ENCODE measurements at places on chromosomes 5 and 9.

DNA sequence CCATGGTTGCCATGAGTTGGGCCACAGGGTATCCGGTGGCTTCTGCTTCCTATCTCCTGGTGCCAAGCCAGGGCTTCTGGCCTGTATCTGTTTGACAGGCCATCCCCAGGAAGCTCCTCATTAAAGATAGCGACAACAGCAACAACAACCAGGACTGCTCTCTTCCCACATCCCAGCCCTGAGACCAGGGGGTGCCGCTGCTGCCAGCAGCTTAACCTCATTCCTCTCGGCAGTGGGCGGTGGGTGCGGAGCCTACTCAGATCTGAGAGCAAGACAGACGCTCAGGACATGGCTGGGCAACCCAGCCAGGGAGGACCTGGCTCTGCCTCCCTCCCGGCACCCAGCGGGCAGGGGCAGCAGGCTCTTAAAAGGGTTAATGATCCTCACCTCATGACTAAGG is 98.3 kb downstream of the PSD2 start:
- peaks cover 66% of the 10 kb centered on the region for H3K27me3 ChIP-seq
- H3K4me1 ChIP-seq, result no peaks in the 10 kb centered on the region
- no peaks in the 10 kb centered on the region for H3K36me3 ChIP-seq

- peaks cover 15% of the 10 kb centered on the region for H3K36me3 ChIP-seq
- H3K27me3 ChIP-seq, result peaks cover 4% of the 10 kb centered on the region
- no peak overlapping the region for H3K4me3 ChIP-seq
- H3K4me1 ChIP-seq, result peaks cover 11% of the 10 kb centered on the region
These were observed 4.2 kb upstream of the TRIM52 start for GRCh38 chr5:181265092-181265671.

DNA sequence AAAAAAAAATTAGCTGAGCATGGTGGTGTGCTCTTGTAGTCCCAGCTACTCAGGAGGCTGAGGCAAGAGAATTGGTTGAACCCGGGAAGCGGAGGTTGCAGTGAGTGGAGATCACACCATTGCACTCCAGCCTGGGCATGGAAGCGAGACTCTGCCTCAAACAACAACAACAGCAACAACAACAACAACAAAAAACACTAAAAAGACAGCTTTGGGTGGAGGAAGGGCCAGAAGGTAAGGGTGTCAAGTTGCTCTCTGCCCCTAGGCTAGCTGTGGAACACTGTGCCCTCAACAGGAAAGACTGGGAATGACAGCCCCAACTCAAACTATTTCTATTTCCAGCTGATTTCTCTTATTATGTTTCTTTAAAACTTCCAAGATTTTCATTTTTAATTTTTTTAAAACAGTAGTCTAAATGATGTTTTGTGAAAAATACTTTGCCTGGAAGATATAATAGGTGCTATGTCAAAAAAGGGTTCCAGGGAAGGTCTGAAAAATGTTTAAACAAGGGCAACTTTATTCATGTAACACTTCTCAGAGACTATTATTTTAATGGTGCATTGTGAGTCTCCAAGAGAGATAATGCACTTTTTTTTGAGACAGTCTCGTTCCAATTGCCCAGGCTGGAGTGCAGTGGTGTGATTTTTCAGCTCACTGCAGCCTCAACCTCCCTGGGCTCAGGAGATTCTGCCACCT is 29.9 kb downstream of the CLINT1 start:
- peaks cover 4% of the 10 kb centered on the region for H3K36me3 ChIP-seq
- H3K27me3 ChIP-seq, result no peaks in the 10 kb centered on the region
- H3K27ac ChIP-seq, result no peak overlapping the region
- no peak for DNase-seq
- H3K4me1 ChIP-seq, result peaks cover 14% of the 10 kb centered on the region

GRCh38 chr5:25516141-25516540 is 871.4 kb upstream of the CDH10 start:
- no peak overlapping the region for H3K27ac ChIP-seq
- H3K4me1 ChIP-seq, result no peaks in the 10 kb centered on the region
- H3K4me3 ChIP-seq, result no peak overlapping the region
- H3K36me3 ChIP-seq, result no peaks in the 10 kb centered on the region
- H3K27me3 ChIP-seq, result no peaks in the 10 kb centered on the region

GRCh38 chr5:138850865-138851435 is 24.2 kb downstream of the LRRTM2 start:
- H3K27ac ChIP-seq, result no peak overlapping the region
- peaks cover 24% of the 10 kb centered on the region for H3K4me1 ChIP-seq
- DNase-seq, result no peak

GRCh38 chr9:91117959-91118703 is 243.6 kb downstream of the AUH start:
- H3K4me3 ChIP-seq, result no peak overlapping the region
- peaks cover 33% of the 10 kb centered on the region for H3K36me3 ChIP-seq
- DNase-seq, result no peak
- H3K4me1 ChIP-seq, result peaks cover 21% of the 10 kb centered on the region

GRCh38 chr9:13651969-13652663 is 372.6 kb upstream of the MPDZ start:
- no peaks in the 10 kb centered on the region for H3K36me3 ChIP-seq
- H3K4me3 ChIP-seq, result no peak overlapping the region
- H3K27ac ChIP-seq, result no peak overlapping the region
- H3K4me1 ChIP-seq, result no peaks in the 10 kb centered on the region
- no peak for DNase-seq
- H3K27me3 ChIP-seq, result no peaks in the 10 kb centered on the region

GRCh38 chr5:16144416-16144815 is 35.2 kb downstream of the MARCHF11 start:
- no peaks in the 10 kb centered on the region for H3K36me3 ChIP-seq
- H3K27ac ChIP-seq, result no peak overlapping the region
- DNase-seq, result no peak
- H3K27me3 ChIP-seq, result no peaks in the 10 kb centered on the region
- no peak overlapping the region for H3K4me3 ChIP-seq

DNA sequence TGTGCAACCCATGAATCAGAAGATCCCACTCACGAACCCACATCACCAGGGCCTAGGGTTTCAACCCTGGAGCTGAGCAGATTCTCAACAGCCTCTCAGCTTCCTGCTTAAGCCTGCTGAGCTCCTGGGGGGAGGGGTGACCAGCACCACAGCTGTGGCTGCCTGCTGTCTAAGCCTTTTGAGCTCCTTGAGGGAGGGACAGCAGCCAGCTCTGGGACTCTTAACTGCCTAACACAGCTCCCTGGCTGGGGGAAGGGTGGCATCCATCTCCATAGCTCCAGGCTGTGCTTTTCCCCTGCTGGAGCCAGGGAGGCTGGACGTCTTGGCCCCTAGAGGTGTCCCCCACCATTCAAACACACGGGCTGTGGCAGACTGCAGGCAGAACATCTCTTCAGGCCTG is 250.3 kb downstream of the DMAC1 start:
- H3K36me3 ChIP-seq, result no peaks in the 10 kb centered on the region
- no peak overlapping the region for H3K4me3 ChIP-seq
- H3K4me1 ChIP-seq, result no peaks in the 10 kb centered on the region
- H3K27me3 ChIP-seq, result peaks cover 14% of the 10 kb centered on the region
- DNase-seq, result no peak

DNA sequence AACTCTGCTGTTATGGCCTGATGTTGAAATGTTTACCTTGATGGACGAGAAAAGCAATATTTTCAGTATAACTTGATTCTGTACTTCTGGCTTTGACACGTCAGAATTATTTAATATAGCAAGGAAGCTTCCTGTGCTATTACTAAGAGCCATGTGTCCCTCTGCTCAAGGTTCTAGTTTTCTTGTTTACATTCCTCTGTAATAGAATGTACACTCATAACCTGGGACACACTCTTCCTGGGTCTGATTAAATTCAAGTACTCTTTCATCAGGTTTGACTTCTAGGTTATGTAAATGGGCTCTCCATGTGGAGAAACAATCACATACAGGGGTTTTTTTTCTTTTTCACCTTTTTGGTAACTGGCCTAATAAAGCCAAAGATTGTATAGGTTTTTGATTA is 33.1 kb downstream of the GTF3C4 start:
- peaks cover 17% of the 10 kb centered on the region for H3K27me3 ChIP-seq
- no peak overlapping the region for H3K4me3 ChIP-seq
- no peaks in the 10 kb centered on the region for H3K4me1 ChIP-seq
- no peak for DNase-seq
- H3K36me3 ChIP-seq, result peaks cover under 1% of the 10 kb centered on the region
- H3K27ac ChIP-seq, result no peak overlapping the region

- no peak overlapping the region for H3K27ac ChIP-seq
- H3K27me3 ChIP-seq, result no peaks in the 10 kb centered on the region
- H3K4me3 ChIP-seq, result no peak overlapping the region
- no peaks in the 10 kb centered on the region for H3K4me1 ChIP-seq
These were observed 28.0 kb downstream of the ACO1 start for GRCh38 chr9:32412440-32412839.

DNA sequence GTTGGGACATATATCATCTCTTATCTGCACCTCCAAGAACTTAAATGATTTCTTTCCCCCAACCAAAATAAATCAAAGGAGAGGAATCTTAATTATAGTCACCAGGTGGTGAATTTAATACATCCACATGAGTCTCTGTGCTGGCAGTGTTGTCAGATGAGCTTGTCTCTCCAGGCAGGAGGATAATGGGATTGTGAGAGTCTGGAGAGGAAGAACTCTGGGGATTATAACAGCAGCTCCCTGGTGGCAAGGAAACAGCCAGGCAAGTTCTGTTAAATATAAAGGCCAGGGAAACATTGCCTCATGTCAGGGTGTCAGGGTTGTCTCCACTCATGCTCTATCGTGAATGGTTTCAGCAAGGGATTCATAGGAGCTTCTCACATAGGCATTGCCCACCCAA is 80.8 kb downstream of the TLR4 start:
- H3K36me3 ChIP-seq, result no peaks in the 10 kb centered on the region
- peaks cover 4% of the 10 kb centered on the region for H3K4me1 ChIP-seq
- no peak for DNase-seq
- H3K4me3 ChIP-seq, result no peak overlapping the region

GRCh38 chr5:131550606-131551005 is 84.4 kb downstream of the RAPGEF6 start:
- no peak overlapping the region for H3K27ac ChIP-seq
- DNase-seq, result no peak
- H3K36me3 ChIP-seq, result peaks cover 51% of the 10 kb centered on the region
- H3K4me3 ChIP-seq, result no peak overlapping the region

DNA sequence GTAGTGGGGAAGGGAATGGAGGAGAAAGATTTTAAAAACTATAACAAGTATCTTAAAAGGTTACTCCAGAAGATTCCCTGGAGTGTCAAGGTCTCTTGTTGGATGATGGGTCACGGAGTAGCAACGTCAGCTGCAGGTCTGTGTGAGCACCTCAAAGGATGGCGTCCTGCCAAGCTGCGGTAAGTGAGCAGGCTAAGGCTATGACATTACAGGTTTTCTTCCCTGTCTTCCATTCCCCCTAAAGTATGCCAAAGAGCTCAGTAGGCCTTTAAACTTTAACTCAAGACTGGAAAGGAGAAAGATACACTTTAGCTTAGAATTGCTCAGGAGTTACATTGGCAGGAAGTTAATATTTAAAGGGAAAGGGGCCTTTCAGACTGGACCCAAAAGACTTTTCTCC is 17.5 kb downstream of the SPOCK1 start:
- H3K36me3 ChIP-seq, result no peaks in the 10 kb centered on the region
- H3K4me1 ChIP-seq, result no peaks in the 10 kb centered on the region
- no peak overlapping the region for H3K27ac ChIP-seq
- no peaks in the 10 kb centered on the region for H3K27me3 ChIP-seq

- no peak for DNase-seq
- H3K27me3 ChIP-seq, result no peaks in the 10 kb centered on the region
- H3K4me1 ChIP-seq, result no peaks in the 10 kb centered on the region
- H3K36me3 ChIP-seq, result peaks cover 13% of the 10 kb centered on the region
- H3K4me3 ChIP-seq, result no peak overlapping the region
- H3K27ac ChIP-seq, result no peak overlapping the region
These were observed 37.3 kb upstream of the ZNF622 start for GRCh38 chr5:16502866-16503265.

All from activated naive CD4-positive, alpha-beta T cell treated with anti-CD3 and anti-CD28 coated beads, Interleukin-2, amount 10 ng/mL, durations not matched to agents 7 days and 5 days (primary cell).